Neuronal stem cell (in vitro differentiated cells): ENCODE measurements at places on chromosomes 7 and 10.

GRCh38 chr7:27784399-27785053 lies 44.6 kb downstream of the TAX1BP1 start:
- peak; percentile 14 for DNase-seq

GRCh38 chr10:112365451-112365850 lies 8.5 kb upstream of the ACSL5 start:
- DNase-seq = no peak

GRCh38 chr7:135291809-135292253 lies 58.2 kb downstream of the STRA8 start:
- no peak for DNase-seq

- no peak for DNase-seq
These were observed 82.1 kb upstream of the PDGFA start for GRCh38 chr7:601595-602340.

DNA sequence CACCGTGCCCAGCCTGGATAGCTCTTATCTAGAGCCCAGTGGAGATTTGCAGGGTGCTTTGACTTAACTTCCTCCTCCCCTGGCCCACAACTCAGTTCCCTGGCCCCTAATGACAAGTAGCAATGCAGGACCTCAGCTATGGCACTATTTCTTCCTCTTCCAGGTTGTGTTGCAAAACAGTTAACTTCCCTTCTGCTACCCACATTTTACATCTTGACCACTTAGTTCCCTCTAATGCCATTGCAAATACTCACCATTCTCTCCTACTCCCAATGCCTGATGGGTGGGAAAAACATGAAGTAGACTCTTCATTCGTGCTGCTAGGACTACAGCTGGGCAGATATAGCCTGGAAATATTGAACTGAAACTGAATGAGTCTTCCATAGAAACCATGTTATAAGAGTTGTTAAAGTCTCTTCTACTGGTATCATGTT lies 39.1 kb upstream of the FGL2 start:
- no peak for DNase-seq

DNA sequence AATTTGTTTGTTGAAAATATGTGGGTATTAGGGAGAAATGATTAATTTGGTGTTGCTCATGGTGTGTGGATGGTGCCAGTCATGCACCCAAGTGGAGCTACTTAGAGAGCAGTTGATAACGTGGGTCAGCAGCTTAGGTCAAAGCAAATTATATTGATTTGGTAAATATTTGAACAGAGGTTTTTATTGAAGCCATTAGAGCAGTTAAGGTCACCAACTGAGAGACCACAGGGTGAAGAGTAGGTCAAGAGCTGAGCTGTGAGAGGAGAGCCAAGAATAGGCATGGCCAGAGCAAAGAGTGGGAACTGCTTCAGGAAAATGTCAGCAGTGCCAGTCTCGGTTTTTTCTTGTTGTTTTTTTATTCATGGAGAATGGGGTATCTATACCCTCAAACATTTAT lies 97.9 kb downstream of the TMEM168 start:
- DNase-seq = no peak

DNA sequence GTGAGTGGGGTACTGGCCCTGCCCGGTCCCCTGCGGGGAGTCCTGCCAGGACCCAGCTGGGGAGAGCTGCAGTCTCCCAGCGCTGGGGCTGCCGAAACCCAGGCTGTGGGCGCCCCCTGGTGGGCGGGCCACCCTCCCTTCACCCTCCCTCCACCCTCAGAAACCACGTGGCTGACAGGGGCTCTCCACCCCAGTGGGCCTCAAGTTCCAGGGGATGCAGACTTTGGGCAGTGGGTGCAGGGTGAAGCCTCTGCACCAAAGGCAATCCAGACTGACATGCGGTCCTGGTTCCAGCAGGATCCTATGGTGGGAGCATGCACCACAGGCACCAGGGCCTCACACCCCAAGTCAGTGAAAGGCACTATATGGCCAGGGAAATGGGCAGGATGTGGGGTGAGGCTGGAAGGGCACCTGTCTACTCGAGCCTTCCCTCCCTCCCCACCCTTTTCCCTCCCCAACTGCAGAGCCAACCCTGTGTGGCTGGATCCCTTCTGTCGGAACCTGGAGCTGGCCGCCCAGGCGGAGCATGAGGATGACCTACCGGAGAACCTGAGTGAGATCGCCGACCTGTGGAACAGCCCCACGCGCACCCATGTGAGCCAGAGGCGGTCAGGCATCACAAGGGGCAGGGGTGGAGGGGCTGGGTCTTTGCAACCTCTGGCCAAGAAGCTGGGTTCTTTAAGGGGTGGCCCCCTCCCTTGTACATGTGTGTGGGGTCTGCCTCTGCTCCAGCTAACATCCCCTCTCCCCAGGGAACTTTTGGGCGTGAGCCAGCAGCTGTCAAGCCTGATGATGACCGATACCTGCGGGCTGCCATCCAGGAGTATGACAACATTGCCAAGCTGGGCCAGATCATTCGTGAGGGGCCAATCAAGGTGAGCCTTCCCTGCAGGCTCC lies 38.8 kb downstream of the PSAP start:
- DNase-seq = peak; percentile 17

- no peak for DNase-seq
These were observed 114.8 kb downstream of the TSPAN12 start for GRCh38 chr7:120743128-120743527.

- peak; percentile 78 for DNase-seq
These were observed at the start of gene PTN for GRCh38 chr7:137343281-137343841. Gene PTN (minus strand): TSS chr7:137343733. CDS start chr7:137254973, 88,760 bp downstream.

DNA sequence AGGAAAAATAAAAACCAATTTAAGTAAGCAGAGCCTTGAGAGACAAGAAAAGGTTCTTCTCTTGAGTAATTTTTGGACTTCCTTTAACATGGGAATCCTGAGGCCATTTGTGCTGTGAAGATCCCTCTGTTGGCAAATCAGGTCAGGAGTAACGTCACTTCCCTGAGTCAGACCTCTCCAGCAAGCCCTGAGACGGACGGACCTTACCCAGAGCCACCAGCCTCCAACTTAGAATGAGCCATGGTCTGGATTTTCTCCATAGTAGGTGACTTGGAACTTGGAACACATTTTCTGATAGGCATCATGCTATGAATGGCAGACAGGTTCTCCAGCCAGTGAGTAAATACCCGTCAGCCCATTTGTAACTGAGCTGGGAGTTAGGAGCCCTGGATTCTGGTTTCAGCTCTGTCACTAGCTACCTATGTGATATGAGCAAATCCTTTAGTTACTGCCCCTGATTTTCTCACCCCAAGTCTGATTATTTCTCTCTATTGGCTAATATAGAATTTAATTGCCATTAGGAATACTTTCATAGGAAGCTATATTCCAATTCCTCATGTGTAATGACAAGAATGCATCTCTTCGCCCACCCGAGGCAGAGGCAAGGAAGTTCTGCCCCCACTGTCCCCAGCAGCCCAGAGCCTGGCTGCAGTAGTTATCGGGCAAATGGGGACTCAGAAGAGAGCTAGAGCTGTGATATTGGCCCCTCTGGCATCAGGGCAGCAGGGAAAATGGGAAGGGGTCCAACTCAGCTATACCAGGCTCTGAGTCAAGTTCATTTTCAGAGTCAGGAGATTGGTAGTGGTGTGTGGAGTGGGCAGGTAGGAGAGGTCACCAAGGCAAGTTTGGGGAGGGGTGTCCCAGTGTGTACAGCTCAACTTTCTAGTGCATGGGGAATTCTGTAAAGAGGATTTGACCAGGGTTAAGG lies 153.7 kb upstream of the AGK start:
- no peak for DNase-seq

DNA sequence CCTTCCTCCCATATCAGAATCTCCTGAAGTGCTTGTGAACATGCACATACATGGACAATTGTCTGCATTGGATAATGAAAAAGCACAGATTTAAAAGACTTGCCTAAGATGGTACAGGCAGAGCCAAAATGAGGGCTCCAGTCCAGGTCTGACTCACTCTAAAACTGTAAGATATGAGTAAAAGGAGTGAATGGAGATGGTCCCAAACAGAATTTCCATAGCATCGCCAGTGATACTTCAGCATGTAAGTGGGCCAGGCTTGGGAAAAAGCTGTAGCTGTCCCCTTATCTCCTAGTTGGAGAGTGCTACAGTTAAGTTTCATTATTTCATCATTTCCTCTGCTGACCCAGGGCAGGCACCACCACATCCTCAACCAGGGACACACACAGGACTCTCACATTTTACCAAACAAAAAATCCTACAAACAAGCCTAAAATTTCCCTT lies 26.4 kb upstream of the IL6 start:
- DNase-seq = no peak

GRCh38 chr7:104973227-104973626 lies 40.8 kb upstream of the KMT2E start:
- DNase-seq = no peak

DNA sequence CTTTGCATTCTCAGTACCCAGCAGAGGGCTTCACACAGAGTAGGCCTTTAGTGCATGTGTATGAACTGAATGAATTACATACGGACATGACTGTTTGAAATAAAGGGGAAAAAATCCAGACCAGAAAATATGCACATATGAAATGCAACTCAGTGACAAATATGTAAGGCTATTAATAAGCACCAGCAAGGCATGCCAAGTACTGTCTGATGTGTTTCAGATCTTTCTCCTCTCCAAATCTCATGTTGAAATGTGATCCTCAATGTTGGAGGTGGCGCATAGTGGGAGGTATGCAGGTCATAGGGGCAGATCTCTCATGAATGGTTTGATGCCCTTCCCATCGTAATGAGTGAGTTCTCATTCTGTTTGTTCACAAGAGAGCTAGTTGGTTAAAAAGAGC lies 87.3 kb upstream of the TOMM7 start:
- no peak for DNase-seq

DNA sequence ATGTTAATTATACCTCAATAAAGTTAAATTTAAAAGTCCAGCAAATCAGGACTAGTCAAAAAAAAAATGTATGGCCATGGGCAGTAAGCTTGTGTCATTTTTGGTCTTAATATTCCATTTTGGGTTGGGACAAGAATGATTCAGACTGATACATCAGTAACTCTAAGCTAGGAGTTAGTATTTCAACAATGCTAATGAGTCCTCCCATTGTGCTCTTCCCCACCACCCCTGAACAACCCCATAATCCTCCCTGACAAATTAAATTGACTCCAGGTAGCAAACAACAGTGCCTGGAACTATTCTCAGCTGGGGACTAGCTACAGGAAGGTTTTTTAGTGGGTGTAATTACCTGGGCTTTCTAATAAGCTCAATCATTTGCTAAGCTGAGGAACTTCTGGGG lies 30.7 kb upstream of the KCNIP2 start:
- no peak for DNase-seq

DNA sequence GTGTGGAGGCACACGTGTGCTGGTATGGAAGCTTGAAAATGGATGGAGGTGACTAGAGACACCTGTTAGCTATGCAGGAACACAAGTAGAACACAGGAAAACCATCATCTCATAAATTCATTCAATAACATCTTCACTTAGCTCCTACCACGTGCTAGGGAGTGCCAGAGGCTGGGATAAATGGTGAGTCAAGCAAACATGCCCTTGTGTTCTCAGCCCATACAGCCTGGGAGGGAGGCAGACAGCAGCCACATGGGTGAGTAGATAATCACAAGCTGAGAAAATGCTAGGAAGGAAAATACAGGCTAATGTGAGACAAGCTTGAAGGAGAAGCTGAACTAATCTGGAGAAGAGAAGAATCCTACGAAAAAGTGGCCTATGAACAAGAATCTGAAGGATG lies 468.0 kb upstream of the ZMIZ1 start:
- no peak for DNase-seq

DNA sequence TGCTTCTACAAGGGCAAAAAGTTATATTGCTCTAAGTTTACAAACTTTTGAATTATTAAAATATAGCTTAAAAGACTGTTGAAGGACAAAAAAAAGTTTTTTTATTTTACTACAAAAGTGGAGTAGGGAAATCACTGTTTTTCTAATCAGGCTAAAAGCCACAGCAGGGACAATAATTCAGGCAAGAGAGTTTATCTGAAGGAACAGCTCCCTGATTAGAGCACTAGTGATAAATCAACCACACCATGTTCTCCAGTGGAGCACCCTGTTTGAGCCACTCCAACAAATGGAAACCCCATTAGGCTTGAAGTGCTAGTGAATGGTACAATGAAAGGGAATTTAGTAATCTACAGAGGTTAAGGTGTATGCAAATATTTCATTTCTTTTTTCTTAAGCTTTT lies 357.1 kb downstream of the SEMA3D start:
- no peak for DNase-seq
